ENCODE measurements at places on chromosomes 4 and X. TPM values are rescaled to one million over a fixed set of nuclear protein-coding genes. Genes with fewer than 3 reads are reported as not detected.

The CSAG3 gene
- total RNA-seq = not detected

The SSX2 gene
- total RNA-seq = not detected

The TCEAL8 gene
- total RNA-seq = 60.7 TPM

The PABPC4L gene
- 7.8 TPM for total RNA-seq

The IL9R gene
- 0.14 TPM for total RNA-seq

DNA sequence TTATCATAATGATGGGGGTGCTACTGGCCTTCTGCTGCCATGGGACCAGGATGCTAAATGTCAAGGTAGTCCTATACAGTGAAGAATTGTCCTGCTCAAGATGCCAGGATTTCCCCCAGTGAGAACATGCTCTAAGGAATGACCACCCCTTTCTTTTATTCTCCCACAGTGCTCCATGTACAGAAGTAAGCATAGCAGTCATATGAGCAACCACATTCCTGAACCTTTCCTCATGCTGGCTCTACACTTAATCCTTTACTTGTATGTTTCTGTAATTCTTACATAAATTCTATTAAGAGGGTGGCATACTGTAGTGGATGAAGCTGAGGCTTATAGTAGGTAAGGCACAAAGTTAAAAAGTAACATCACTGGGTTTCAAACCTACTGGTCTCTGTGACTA is 20.2 kb downstream of the CYP2U1 start:
- DNase-seq = no peak

DNA sequence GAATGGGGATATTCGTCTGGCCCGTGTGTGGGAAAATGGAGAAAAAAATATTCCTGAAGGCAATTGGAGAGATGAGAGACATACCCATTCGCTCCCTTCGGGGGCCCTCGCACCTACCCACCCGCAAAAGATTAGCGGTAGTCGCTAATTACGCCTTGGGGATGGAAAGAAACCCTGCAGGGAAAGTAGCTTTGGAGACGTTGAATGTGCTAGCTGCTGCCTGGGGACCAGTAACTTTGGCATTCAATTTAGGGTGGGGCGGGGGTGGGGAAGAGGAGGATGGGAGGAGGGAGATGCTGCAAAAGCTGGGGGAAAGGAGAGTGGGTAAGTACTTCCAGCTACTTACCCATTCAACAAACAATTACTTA is 407 bp upstream of the ZC4H2 start:
- DNase-seq = no peak

DNA sequence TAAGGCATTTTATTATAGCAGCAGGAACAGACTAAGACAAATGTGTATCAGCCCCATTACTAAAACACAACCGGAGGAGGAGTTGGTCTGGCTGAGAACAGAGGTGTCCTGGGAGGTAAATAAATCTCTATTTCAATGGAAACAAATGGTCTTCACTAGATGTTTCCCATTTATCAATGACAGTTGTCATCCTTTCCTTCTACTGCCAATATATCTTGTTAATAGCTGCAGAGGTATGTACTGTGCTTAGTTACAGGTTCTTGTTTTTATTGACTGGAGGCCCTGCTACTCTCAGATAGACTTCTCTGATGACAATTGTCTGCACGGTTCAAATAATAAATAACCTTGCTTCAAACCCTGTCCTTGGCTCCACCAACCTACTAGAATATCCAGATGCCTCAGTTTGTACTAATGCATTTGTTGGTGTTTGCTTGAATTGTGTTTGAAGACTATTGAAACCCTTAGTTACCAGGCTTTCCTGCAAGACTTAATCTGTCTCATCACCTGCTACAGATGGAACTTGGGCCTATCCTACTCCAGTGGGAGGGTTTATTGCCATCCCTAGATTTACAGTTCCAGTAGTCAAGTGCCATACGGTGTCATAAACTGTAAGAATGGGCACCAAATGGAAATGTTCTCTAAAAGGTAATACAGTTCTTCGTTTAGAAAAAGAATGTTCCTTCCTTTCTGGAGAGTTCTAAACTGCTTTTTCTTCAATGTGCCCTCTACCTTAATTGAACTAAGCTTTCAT is 29.8 kb upstream of the HPGDS start:
- no peak for DNase-seq

DNA sequence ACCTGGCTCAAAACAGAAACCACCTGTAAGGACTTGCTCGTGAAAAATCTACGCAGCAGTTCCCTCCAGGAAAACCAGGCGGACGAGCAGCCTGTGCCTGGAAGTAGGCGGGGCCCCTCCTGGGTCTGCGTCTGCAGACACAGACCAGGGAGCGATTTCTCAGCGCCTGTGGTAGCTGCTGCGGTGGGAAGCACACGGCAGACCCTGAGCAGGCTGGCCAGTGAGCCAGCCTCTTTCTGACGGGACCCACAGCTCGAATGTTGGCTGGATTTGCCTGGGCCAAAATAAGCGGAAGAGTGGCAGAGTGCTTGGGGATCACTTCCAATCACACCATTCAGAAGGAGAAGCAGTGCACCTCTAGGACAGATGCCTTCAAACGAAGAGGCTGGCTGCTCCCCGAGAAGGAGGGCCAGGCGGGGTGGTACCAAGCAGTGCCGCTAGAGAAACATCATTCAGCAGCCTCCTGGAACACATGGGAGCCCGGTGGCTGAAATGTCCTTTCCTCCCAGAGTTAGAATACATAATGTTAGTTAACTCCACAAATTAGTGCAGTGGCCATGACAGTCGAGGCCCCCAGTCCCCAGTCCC is 85.9 kb downstream of the GATB start:
- DNase-seq = no peak

DNA sequence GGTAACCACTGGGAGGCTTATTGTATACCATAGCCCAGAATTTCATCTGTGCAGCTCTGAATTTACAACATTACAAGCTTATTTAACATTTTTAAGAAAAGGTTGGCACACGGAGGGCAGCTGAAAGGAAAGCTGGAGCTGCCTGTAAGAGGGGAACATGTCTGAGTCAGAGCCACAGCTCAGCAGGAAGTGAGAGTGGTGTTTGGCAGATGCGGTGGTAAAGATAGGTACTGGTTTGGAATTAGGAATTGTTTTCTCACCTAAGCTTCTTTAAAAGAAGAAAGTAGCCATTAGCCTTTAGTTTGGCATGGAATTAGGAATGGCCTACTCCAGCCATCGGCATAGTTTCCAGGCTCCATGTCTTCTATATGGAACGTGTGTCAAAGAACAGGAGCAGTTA is 172.5 kb upstream of the ANXA3 start:
- no peak for DNase-seq

DNA sequence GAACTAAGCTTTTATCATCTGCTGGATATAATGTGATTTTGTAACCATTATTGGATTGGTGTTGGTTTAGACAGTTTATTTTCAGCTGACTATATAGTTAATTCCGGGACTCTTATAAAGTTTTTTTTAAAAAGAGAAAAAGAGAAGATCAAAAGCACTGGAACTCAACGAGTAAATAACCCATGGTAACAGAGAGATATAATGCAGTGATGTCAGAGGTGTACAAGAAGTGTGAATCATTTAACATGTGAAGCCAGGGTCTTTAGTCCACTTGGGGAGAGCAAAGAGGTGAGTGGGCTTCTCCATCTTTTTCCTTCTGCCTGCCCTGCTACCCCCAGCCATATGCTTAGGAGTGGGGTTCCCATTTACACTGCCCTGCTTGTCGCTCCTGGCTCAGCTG is 3.2 kb downstream of the TMEM165 start:
- no peak for DNase-seq

DNA sequence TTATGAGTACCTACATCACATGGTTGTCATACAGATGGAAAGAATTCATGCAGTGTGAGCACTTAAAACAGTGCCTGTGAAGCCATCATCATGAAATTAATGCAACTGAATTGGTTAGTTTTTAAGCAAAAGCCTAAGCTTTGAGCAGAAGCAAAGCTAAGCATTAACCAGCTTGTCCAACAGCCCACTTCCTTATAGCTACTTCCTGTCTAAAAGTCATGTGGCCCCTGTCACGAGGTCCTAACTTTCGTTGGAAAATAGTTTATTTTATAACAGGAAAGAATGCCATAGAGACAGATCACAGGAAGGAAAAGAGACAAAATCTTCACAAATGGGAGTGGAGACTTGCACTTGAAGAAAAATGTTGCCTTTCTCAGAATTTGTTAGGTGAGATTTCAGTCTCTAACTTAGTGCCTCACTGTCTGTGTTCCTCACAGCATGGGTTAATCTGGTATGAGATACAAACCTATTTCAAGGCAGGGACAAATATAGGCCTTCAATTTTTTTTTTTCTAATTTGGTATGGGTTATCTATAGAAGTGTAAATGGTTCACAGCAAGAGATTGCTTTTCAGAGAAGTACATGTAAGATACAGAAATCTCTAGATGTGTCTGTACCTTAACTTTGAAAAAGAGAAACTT is 27.7 kb upstream of the VCX start:
- no peak for DNase-seq

- DNase-seq = peak; percentile 14
Measured at GRCh38 chrX:108270739-108271396, 167.4 kb downstream of the COL4A6 start.

DNA sequence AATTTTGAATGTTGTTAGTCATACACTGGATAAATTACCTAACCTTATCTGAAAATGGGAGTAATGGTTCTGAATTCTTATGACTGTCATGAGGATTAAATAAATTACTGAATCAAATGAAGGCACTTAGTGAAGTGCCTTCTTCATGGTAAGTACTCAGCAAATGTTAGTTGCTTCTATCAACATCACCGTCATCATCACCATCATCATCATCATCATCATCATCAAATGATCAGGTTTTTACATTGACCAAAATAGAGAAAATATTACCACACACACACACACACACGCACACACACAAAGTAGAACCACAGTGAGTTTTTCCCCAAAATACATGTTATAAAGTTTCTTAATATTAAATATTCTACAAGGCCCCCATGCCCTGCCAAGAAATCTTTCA is 368.3 kb upstream of the FGF13 start:
- DNase-seq = no peak

GRCh38 chrX:21412883-21413282 is 38.7 kb downstream of the CNKSR2 start:
- DNase-seq = no peak

GRCh38 chr4:176718881-176719280 is 73.8 kb downstream of the VEGFC start:
- no peak for DNase-seq

- no peak for DNase-seq
Measured at GRCh38 chr4:42151568-42152506, 618 bp downstream of the BEND4 start.

GRCh38 chrX:68894513-68895340 is 65.9 kb downstream of the EFNB1 start:
- no peak for DNase-seq

GRCh38 chrX:155023907-155024833 is 1.6 kb upstream of the F8 start:
- no peak for DNase-seq

Data from A172 (cell line).